ENCODE measurements at places on chromosomes 4 and X.

DNA sequence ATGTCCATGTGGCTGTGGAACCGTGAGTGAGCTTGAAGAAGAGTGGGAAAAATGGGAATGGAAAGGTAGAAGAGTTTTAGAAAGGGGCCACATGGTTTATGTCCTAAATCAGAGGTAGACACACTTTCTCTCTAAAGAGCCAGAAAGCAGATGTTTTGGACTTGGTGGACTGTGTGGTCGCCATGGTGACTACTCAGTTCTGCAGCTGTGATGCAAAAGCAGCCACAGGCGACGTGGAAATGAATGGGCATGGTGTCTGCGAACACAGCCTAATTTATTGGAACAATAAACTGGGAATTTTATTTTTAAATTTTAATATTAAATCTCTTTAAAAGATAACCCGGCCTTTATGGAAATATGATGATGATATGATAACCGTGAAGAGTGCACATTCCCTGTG, 386.0 kb upstream of the FAT1 start:
- DNase-seq, result no peak

DNA sequence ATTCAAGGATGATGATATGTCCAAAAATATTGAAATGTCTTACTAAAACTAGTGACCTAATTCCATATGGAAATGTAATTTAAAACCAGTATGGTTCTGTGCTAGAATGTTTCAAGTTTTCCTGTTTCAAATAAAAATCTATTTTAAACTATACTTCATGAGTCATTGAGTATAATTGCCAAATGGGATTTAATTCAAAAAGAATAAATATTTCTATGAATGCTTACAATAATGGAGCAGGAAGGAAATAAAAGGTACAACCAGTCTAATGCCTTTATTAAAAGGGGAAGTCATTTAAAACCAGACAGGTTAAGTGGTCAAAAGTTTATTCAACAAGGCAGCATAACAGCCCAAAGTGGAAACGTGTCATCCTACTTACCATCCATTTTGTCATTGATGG, 2347.1 kb downstream of the PCDH7 start:
- DNase-seq, result no peak

DNA sequence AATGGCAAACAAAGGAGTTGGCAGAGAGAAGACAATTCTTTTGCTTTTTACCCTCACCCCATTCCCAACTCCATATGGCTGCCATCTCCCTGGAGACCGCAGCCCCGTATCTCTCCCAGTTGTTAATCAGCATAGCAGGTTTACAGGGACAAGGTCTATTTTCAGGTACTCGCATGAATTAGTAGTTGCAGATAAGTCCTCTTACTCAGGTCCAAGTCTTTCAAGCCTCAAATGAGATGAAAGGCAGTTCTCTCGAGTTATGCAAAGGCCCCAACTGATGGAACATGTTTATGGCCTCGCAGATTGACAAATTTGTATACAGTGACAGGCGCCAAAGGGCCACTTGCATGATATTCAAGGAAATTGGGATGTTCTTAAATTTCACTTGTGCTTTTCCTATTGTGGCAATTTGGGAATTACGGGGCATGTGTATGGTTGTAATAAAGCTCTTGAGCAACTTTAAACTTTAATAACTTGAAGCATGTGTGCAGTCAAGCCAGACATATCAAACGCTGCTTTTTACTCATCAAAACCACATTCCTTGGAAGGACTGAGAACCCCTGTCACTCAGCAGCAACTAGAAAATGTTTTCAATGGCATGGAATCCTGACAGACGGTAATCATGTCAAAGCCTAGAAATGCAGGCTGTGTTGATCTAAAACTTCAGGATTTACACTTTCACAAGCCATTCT, 45.1 kb downstream of the KDR start:
- DNase-seq, result no peak

GRCh38 chr4:48499551-48500066, 9.6 kb downstream of the ZAR1 start:
- DNase-seq, result no peak

DNA sequence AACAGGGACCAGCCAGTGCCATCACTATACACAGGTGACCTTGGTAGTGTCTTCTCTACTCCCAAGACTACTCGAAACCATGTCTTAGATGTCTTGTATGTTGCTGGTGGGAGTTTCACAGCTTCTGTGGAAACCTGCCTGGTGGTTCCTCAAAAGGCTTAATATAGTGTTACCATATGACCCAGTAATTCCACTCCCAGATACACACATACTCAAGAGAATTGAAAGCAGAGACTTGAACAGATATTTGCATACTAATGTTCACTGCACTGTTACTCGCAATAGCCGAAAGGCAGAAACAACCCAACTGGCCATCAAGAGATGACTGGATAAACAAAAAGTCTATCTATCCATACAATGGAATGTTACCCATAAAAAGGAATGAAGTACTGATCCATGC, 3.1 kb downstream of the TFDP3 start:
- DNase-seq, result no peak

DNA sequence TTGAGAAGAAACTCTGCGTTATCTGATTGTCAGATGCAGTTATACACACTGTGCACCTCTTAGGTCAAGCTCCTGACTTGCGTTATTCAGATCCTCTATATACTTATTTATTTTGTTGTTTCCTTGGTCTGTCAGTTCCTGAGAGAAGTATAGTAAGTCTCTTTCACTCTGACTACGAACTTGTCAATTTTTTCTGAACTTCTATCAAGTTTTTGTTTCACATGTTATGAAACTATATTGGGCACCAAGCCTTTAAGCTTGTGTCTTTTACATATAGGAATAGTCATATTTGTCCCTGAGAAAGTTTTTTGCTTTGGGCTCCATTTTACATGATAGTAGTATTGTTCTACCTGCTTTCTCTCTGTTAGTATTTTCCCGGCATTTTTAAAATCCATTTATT, 31.7 kb downstream of the ZNF275 start:
- DNase-seq, result no peak

GRCh38 chrX:39936886-39937770, 160.6 kb downstream of the BCOR start:
- no peak for DNase-seq

DNA sequence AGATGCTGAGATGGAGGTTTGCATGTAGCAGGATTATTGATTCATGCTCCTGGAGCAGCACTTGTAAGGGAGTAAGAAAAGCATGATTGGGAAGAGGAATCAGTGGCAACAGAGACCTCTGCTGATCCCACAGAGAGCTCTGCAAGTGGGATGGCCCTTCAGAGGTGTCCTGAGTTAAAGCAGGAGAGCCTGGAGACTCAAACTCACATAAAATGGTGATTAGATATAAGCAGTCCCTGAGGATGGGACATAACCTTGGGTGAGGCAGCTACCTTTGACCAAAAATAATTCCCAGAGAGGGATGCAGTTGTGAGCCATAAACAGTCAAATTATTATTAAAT, 25.4 kb upstream of the BMPR1B start:
- no peak for DNase-seq

GRCh38 chr4:6368096-6368495, 98.4 kb downstream of the WFS1 start:
- no peak for DNase-seq

GRCh38 chrX:99901091-99901490, 509.0 kb downstream of the PCDH19 start:
- DNase-seq, result no peak

- no peak for DNase-seq
Observed at GRCh38 chr4:119526786-119527550, 101.6 kb downstream of the PDE5A start.

GRCh38 chr4:2442175-2442993, 23.6 kb downstream of the CFAP99 start:
- DNase-seq, result no peak

- no peak for DNase-seq
Observed at GRCh38 chrX:49960061-49960460, 37.7 kb downstream of the CLCN5 start.

- DNase-seq, result no peak
Observed at GRCh38 chr4:787561-787981, 38.4 kb downstream of the CPLX1 start.

GRCh38 chr4:115090483-115091075, 22.8 kb downstream of the NDST4 start:
- DNase-seq, result no peak

- no peak for DNase-seq
Observed at GRCh38 chr4:11470438-11471045, 41.8 kb upstream of the HS3ST1 start.

GRCh38 chr4:107252571-107252970, 216.5 kb upstream of the DKK2 start:
- no peak for DNase-seq

DNA sequence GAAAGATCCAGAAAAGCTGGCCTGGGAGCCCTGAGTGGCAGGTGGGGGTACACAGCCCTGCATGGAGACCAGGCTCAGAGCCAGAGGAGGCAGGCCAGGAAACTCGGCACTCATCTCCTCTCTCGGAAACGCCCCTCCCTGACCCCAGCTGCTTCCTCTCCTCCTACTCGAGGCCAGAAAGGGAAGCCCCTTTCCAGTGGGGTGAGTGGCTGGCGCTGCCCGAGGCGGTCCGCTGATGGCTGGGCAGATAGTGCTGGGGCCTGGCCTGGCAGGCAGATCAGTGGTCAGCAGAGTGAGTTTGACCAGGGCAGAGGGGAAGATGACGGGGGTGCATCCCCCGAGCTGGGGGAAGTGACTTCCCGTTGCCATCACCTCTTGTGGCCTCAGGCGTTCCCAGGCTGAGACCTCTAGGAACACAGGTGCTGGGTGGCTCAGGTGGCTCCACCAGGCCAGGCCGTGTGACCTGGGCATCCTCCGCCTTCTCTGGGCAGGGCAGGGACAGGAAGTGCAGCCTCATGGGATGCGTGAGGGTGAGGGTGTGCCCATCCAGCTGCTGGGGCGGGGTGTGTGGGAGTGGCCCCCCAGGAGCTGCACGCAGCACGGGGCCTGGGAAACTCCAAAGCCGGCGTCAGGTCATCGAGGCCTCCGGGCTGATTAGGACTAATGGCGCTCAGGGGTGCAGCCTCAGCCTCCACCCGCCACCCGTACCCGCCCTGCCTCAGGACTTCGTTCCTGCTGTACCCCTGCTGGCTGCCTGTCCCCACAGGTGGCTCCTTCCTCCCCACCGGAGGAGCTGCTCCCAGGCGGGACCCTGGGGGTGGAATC, 5.7 kb downstream of the SH3BP2 start:
- DNase-seq, result no peak

DNA sequence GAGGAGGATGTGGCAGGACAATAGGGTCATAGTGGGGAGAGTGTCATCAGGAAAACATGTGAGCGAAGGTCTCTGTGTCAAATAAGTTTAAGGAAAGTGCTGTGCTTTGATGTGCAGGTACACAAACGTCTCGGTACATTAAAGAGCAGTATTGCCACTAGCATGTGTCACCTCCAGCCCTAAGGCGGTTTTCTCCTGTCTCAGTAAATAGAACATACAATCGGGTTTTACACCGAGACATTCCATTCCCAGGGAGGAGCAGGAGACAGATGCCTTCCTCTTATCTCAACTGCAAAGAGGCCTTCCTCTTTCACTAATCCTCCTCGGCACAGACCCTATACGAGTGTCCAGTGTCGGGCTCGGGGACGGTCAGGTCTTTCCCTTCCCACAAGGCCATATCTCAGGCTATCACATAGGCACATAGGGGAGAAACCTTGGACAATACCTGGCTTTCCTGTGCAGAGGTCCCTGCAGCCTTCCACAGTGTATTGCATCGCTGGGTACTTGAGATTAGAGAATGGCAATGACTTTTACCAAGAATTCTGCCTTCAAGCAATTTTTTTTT, 684.5 kb downstream of the PDHA2 start:
- no peak for DNase-seq

GRCh38 chr4:3245676-3246075, 3.3 kb upstream of the MSANTD1 start:
- DNase-seq, result no peak

DNA sequence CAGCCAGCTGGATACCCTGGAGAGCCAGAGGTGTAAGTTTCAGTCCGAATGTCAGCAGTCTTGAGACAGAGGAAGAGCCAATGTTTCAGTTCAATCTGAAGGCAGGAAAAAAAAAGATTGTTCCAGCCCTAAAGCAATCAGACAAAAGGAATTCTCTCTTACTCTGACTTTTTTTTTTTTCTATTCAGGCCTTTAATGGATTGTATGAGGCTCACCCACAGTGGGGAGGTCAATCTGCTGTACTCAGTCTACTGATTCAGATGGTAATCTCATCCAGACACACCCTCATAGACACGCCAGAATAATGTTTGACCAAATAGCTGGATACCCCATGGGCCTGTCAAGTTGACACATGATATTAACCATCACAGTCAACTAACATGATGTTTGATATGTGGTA, 51.9 kb downstream of the TEX13A start:
- DNase-seq, result no peak

DNA sequence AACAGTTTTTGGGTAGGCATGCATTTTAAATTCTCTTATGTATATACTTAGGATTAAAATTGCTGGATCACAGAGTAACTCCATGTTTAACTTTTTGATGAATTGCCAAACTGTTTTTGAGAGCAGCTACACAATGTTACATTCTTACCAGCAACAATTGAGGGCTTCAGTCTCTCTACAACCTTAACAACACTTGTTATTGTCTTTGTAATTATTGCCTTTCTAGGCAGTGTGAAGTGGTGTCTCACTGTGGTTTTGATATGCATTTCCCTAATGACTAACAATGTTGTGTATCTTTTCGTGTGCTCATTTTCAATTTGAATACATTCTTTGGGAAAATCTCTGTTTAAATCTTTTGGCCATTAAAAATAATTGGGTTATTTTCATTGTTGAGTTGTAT, 17.3 kb upstream of the F11 start:
- DNase-seq, result no peak

DNA sequence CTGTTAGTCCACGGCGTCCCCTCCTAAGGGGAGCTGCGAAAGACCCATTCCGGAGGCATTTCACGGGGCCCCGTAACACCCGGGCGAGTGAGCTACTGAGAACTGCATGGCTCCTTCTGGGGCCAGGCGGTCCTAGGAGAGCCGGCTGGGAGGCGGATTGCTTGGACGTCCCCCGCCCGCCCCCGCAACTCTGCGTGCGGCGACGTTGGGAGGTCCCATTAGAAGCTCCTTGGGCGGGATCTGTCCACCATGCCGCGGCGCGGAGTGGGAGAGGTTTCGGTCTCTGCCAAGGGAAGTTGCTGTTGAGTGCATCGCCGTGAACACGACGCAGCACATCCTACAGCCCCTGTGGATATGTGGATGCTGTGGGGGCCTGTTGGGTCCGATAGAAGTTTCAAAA, 85.4 kb upstream of the IGFBP7 start:
- DNase-seq, result no peak

DNA sequence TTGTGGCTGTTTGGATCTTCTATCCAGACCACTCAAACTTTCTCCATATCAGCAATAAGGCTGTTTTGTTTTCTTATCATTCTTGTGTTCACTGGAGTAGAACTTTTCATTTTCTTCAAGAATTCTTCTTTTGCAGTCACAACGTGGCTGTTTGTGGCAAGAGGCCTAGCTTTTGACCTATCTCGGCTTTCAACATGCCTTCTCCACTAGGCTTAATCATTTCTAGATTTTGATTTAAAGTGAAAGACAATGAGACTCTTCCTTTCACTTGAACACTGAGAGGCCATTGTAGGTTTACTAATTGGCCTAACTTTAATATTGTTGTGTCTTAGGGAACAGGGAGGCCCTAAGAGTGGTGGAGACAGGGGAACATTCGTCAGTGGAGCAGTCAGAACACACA, 19.1 kb downstream of the FGF2 start:
- no peak for DNase-seq

- no peak for DNase-seq
Observed at GRCh38 chr4:48681856-48682255, 98.2 kb downstream of the FRYL start.

GRCh38 chrX:76148753-76149152, 24.1 kb upstream of the PBDC1 start:
- no peak for DNase-seq

- DNase-seq, result no peak
Observed at GRCh38 chr4:11698033-11698432, 269.3 kb upstream of the HS3ST1 start.

- peak; percentile 53 for DNase-seq
Observed at GRCh38 chr4:15756361-15756861, 21.7 kb upstream of the CD38 start.
